ENCODE measurements at places on chromosomes 16 and 17.
A peak's percentile ranks its signal among the peaks of the same experiment; 100 is the strongest.

- no peak for DNase-seq
These were observed 84.3 kb downstream of the KSR1 start for GRCh38 chr17:27540318-27541101.

- no peak for DNase-seq
These were observed 8.4 kb upstream of the TRPV2 start for GRCh38 chr17:16406742-16407674.

DNA sequence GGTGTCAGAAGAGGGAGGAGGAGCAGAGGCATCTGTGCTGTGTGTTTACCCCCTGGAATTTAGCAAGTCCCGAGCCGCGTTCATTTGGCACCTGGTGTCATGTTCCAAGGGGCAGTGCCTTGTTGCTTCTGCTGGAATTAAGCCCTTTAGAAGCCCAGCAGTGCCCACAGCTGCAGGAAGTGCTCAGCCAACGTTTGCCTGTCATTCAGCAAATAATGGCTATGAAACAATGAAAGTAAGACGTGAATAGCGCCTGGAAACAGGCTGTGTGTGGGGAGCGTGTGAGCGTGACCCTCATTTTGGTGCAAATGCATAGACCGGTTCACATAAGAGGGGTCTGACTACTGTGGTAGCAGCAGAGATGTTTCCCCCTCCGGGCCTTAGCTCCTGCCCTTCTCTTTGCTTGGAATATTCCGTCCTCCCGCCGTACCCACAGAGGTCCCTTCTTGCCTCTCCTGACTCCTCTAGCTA lies 5.8 kb upstream of the ATP2C2 start:
- peak; percentile 24 for DNase-seq

DNA sequence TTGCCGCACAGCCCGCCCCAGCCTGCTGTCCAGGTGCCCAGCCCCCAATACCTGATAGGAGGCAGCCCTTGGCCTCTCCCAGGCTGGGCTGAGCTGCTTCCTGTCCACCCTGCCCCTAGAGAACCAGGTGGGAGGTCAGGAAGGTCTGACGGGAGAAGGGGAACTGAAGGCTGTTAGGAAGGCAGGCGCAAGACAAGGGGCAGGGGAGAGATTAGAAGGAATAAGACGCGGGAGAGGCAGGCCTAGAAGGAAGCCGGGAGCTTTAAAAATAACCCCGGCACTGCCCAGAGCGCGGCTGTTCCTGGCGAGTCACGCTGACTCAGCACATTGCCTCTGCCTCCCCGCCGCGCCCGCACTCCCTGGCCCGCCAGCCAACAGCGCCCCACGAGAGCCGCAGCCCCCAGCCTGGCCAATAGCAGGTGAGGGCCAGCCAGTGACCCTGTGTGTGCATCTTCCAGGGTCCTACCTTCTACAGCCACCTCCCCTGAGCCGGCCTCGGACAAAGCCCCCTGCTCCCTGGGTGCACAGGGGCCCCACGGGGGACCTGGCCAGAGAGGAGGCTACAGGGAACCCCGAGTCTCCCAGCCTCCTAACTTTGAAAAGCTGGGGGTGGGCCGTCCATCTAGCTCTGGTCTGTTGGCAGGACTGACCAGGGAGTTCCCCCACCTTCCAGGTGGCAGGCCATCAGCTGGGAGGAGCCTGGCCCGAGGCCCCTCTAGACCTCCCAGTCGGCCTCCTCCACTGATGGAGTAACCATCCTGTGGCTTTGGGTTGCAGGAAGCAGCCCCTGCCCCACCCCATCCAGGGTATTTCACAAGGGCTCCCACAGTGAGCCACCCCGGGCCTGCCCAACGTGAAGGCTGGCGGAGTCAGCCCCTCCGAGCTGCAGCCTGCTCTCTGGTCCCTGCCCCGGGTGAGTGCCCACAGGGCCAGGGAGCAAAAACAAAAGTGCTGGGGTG lies 4.0 kb downstream of the MAFG start:
- DNase-seq = no peak

DNA sequence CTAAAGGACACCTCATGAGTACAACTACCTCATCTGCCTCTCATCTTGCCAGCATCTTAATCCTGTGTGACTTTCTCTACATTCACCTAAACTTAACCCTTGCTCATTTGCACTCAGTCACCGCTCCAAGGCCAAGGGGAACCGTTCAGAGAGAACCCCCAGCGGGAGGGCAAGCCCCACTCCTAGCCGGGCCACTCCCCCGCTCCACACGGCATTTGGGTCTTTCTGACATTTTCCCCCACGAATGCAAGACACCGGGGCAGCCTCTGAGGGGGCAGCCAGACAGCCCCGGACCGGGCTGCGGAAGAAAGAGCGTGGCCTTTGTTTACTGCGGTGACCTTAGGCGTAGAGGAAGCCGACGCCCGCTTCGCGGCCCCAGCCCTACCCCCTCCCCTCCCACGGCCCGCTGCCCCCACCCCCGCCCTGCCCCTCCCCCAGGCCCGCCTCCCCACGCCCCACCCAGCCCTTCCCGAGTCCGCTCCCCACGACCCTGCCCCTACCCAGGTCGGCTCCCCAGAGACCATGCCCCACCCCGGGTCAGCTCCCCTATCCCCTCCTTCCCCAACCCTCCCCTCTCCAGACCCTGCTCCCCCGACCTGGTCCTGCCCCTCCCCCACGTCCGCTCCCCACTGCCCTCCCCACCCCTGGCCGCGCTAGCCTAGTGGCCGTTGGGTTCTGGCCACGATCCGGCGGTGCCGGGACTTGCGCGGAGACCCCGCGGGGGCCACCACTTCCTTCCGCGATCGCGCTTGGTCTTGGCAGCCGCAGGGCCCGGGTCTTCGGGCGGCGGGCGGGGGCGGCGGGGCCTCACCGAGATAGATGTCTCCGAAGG lies 789 bp downstream of the CSNK1D start:
- DNase-seq = no peak

Measured in anterior cingulate cortex (tissue), 58 donors.